ENCODE measurements at places on chromosomes 1 and 21.

- no peak for DNase-seq
Observed at GRCh38 chr1:58529284-58529683, 17.2 kb downstream of the OMA1 start.

- DNase-seq: no peak
Observed at GRCh38 chr1:168583571-168583970, 7.2 kb downstream of the XCL1 start.

DNA sequence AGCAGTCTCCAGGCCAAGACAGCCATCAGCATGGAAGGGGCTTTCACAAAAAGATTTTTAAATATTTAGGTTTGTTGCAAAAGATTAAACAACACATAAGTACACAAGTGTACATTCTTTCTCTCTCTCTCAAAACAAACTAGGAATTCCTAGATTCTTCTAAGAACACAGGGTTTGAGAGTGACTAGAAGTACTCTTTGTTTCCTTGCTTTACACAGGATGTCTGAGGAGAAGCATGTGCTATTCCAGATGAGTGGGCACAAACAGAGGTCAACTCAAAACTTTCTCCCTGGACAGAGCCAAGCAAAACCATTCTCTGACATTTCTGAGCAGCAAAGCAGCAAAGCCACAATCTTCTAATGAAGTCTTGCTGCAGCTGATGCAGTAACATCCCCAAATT is 210.6 kb upstream of the HOOK1 start:
- no peak for DNase-seq

- DNase-seq: no peak
Observed at GRCh38 chr1:7886405-7886745, 33.5 kb upstream of the UTS2 start.

DNA sequence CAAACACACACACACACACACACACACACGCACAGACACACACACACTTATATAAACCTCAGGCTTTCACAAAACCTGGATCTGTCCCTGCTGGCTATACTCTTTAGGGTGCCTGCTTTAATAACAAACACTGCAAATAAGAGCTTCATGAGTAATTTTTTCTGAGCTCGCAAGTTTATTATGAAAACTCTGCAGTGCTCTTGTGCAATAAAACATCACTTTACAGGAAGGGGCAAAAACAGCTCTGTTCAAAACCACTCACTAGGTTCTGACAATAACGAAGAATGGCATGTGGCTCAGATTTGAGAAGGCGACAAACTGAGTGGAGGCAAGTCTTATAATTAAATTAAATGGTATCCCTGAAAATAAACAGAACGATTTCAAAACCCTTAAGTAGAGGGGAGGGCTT is 42.6 kb upstream of the CTPS1 start:
- DNase-seq: no peak

- no peak for DNase-seq
Observed at GRCh38 chr1:76330991-76331603, 256.6 kb downstream of the ST6GALNAC3 start.

- DNase-seq: no peak
Observed at GRCh38 chr1:172653015-172653709, 5.7 kb upstream of the FASLG start.

- DNase-seq: no peak
Observed at GRCh38 chr1:203492082-203492747, 1.7 kb upstream of the OPTC start.

DNA sequence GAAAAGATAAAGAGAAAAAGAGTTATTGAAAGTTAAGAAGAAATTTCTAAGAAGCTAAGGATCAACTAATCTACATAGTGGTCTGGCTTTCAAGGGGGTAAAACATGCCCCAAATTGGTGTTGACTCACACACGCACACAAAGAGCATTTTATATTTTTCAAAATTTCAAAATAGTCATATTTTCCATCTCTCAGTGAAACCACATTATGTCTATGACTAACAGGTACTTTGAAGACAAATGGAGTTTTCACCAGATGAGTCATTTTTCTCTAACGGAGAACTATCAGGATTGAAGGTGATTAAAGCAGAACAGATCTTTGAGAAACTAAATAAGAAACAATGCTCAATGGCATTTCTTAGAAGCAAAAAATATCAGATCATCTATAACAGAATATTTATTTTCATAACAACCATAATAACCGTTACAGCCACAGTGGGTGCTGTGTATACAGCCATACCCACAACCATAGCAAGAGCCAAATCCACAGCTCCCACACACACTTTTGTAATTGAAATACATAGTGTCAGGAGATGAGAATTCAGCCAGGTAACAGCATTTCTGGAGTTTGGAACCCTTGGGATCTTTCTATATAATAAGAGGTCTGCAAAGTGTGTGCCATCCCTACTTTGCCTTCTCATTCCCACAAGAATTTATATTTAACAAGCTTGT is at the start of gene KRTAP21-3:
KRTAP21-3 (minus strand) TSS at position 539 of the 671 bp plus-strand sequence; CDS start at position 521, 18 bp downstream.
- DNase-seq: no peak

GRCh38 chr1:4972761-4973320 is 318.4 kb downstream of the AJAP1 start:
- no peak for DNase-seq

DNA sequence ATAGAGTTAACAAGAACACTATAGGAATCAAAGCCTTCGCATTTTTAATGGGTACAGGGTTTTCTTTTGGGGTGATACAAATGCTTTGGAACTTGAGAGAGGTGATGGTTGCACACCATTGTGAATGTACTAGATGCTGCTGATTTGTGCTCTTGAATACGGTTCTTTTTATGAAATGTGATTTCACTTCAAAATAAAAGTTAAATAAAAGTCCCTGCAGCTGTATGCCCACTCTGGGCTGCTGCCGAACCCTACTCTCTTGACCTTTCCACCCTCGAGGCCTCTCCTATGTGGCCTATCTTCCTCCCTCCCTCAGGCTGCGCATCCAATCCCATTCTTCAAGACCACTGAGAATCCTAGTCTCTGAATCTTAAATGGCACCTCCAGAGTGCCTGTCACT is 168.5 kb upstream of the AJAP1 start:
- DNase-seq: no peak

- DNase-seq: no peak
Observed at GRCh38 chr1:238608144-238608543, 717.4 kb upstream of the ZP4 start.

DNA sequence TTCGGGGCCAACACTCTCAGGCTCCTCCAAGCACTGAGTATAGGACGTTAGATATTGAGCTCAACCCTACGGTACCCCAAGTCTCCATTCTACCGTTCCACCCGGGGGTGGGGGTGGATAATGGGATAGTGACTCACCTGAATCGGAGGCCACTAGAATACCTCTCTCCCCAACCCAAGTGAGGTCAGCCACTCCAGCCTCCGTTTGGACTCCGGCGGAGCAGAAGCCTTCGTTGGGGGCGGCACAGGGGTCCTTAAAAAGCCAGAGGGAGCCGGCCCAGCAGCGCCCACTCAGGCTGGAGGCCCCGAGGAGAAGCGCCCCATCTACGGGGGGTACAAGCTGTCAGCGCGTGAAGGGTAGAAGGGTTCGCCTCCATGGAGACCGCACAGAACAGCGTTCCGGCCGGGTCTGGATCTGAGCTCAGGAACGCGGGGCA is 556 bp downstream of the WDR77 start:
- no peak for DNase-seq

DNA sequence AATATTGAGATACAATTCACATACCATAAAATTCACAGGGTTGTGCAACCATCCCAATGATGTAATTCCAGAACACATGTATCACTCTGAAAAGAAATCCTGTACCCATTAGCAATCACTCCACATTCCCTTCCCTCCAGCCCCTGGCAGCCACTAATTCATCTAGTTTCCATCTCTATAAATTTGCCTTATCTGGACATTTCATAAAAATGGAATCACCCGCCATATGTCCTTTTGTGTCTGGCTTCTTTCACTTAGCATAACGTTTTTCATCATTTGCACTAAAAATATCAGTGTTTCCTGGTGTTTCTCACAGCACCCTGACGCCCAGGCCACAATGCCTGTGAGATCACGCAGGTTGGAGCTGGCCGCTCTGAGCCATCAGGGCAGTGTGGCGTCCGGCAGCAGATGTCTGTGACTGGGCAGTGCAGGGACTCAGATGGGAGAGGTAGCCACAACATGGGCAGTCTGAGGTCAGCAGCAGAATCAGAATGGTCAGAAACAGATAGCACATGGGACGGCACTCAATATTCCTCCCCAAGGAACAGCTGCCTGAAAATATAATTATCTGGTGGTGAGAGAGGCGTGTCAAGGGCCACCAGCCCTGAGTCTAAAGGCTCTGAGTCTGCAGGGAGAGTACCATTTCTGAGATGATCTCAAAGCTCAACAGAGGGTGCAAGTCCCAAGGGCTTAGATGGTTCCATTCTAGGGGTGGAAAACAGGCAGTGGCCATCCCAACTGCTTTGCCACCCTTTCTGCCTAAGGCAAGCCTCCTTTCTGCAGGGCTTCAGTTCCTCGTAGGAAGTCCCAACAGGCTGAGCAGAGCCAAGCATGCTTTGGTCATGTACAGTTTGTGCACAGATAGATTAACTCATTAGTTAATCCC is 129.4 kb upstream of the EDN2 start:
- no peak for DNase-seq

- no peak for DNase-seq
Observed at GRCh38 chr1:205739348-205740160, 10.4 kb downstream of the NUCKS1 start.

- DNase-seq: no peak
Observed at GRCh38 chr1:234942879-234943506, 185.6 kb downstream of the TOMM20 start.

- no peak for DNase-seq
Observed at GRCh38 chr1:19640363-19641316, 3.5 kb upstream of the NBL1 start.

DNA sequence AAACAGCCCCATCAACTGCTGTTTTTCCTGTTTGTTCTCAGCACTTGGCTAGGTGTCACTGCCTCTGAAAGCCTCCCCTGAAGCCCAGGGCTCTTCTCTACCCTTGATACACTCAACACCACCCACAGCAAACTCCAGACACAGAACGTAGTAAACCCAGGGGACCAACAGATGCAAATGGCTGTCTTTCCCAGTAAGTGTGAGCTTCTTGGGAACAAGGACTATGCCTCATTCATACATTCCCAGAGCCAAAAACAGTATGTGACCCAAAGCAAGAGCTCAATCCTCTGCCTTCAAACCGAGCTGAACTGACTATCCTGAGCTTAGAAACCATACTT is 4.4 kb downstream of the LBR start:
- no peak for DNase-seq

GRCh38 chr1:199101635-199102034 is 462.8 kb downstream of the PTPRC start:
- no peak for DNase-seq

- no peak for DNase-seq
Observed at GRCh38 chr1:198788561-198789064, 149.8 kb downstream of the PTPRC start.

DNA sequence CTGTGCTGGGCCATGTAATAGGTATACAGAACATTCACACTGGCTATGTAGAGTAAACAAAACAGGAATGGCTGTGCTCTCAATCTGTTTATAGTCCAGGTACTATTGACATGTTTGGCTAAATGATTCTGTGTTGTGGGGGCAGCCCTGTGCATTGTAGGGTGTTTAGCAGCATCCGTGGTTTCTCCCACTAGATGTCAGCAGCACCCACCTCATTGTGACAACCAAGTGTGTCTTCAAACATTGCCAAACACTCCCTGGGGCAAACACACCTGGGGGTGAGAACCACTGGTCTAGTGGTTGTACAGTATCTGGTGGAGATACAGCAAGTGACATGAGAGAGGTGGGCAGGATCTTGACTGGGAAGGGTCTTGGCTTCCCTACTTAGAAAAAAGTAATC is 80.4 kb upstream of the SPATA6 start:
- DNase-seq: no peak

GRCh38 chr1:197402189-197402588 is 134.1 kb downstream of the CRB1 start:
- no peak for DNase-seq
